Fibroblast of upper back skin (primary cell): ENCODE measurements at places on chromosomes 4 and X.

- no peak for DNase-seq
Measured at GRCh38 chrX:78506248-78506647, 152.9 kb downstream of the RTL3 start.

GRCh38 chrX:44596277-44596676, 53.6 kb upstream of the FUNDC1 start:
- no peak for DNase-seq

DNA sequence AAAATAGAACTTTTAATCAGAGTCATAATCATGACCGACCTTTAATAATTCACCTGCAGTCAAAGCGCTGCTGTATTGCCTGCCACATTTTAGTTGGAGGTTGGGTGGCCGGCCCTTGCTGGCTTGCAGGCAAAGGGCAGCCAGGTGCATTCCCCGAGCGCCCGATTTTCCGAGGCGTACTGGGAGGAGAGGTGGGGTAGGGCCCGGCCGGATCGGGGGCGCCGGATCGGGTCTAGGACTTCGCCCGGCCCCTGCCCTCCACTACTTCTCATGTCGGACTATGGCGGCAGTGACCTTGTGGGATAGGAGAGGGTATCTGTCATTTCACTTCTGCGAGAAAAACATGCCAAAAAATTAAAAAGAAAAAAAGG, 2.5 kb upstream of the RS1 start:
- no peak for DNase-seq

DNA sequence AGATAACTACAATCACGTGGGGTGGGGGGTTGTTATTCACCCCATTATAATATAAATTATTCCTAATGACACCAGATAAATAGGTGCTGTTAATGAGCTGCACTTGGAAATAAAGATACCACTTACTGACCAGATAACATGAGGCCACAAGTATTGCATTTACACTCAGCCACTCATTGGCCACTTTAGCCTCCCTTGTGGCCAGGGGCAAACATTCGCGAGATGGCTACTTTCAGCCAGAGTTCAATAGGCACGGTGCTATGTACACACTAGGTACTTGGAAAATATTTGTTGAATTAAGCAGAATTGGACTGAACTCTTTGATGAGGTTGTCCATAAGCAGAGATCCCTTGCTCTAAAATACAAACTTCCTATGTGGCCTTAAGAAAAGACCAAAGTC, 713.7 kb upstream of the TENM3 start:
- DNase-seq, result no peak

GRCh38 chr4:83617371-83618035, 81.6 kb downstream of the GPAT3 start:
- no peak for DNase-seq

GRCh38 chr4:3707423-3708102, 58.6 kb upstream of the ADRA2C start:
- no peak for DNase-seq

DNA sequence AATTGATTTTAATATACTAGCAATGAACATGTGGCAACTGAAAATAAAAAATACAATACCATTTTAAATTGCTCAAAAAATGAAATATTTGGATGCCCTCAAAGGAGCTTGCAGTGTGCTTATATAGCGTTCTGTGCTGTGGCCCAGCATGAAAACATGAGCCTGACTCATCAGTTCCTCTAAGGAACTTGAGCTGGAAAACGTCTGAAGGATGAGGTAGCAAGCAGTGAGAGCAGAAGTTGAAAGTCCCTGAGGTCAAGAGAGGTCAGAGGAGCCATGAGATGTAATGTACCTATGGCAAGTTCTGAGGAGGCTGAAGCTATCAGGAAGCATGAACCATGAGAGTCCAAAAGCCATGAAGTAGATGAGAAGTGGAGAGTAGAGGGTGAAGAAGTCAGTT, 59.7 kb downstream of the HMGB3 start:
- no peak for DNase-seq

GRCh38 chr4:185112104-185112503, 31.0 kb upstream of the SLC25A4 start:
- peak; percentile 90 for DNase-seq

DNA sequence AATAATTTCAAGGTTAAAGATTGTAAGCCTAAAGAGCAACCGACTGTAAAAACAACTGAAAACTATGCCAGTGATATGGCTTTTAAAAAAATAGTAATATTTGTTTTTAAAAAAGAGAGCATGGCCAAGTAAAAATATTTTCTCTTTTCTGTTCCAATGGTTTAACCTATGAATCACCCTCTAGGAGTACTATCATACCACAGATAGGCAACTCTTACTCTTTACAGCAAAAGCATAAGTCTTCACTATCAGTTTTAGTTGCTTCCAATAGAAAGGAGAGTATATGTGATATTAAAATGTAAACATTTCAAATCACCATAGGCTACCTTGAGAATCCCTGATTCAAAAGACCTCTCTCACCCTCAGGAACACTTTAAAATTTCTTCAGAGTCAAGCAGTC, 102.6 kb downstream of the AMELX start:
- no peak for DNase-seq

- peak; percentile 10 for DNase-seq
Measured at GRCh38 chrX:15151267-15152186, 118.4 kb downstream of the ASB9 start.

- DNase-seq, result peak; percentile 88
Measured at GRCh38 chr4:183987987-183988392, 82.9 kb downstream of the STOX2 start.

DNA sequence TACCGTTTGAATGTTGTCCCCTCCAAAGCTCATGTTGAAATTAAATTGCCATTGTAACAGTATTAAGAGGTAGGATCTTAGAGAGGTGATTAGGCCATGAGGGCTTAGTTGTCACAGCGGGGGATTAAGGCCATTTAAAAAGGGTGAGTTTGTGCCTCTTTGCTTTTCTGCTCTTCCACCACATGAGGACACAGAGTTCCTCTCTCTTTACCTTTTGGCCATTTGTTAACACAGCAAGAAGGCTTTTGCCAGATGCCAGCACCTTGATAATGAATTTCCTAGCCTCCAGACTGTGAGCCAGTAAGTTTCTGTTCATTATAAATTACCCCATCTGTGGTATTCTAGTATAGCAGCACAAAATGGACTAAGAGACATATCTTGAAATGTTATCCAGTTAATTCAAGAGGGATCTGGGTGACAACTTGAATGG, 7.8 kb upstream of the HERC3 start:
- no peak for DNase-seq

DNA sequence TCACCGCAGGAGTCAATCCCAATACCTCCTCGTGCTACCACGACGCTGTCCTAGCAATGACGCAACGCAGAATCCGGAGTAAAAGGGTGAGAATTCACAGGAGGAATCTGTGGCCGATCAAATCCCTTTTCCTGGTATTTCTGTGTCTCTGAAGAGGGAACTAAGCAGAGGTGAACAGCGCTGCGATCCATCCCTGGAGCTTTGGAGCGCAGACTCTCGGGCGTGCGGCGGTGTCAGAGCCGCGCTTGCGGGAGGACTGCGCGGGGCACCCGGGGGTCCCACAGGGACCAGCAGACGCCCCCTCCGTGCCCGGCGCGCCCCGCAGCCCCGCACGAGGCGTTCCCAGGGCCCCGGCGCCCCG, 17.2 kb upstream of the ZNF718 start:
- no peak for DNase-seq

- DNase-seq, result no peak
Measured at GRCh38 chrX:153527208-153527607, 9.8 kb downstream of the ATP2B3 start.

- DNase-seq, result no peak
Measured at GRCh38 chrX:134461437-134461836, 1.5 kb downstream of the HPRT1 start.

GRCh38 chrX:97938706-97939105, 1055.0 kb downstream of the RPA4 start:
- no peak for DNase-seq

GRCh38 chrX:2498781-2499302, 1.9 kb downstream of the DHRSX start:
- no peak for DNase-seq

- no peak for DNase-seq
Measured at GRCh38 chrX:64265265-64265664, 34.9 kb upstream of the ASB12 start.

DNA sequence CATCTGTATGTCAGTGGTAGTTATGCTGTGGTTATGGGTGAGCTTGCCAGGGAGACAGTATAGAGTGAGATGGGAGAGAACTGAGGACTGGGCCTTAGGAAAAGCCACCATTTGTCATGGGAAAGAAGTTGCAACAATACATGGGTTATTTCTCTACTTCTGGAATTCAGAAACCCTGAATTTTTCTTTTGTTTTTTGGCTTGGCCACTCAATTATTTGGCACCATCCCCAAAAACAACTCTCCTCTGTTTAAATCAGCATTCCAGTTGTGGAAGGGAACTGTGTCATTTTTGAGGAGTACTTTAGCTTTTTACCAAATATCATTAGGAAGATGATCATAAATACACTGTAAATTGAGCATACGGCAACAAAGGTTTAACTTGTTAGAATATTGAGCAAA, 41.1 kb upstream of the ACSL4 start:
- DNase-seq, result peak; percentile 43

DNA sequence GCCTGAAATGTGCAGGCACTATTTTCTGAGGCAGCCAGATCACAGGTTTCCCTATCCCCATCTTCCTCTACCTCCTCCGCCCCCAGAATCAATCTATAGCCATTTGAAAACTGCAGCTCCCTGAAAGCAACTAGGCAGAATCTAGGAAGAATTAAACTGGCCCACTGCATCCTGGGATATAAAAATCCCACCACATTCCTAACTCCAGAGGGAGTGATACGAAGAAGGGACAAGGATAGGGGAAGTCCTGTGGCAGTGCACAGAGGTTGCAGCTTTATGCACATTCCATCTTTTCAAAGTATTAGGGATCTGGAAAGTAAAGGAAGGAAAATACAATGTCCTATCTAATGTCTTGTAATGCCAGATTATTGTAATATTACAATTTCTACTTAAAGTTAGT, 18.3 kb upstream of the HERC3 start:
- DNase-seq, result peak; percentile 51

GRCh38 chr4:56460085-56460484, 7.3 kb upstream of the SRP72 start:
- DNase-seq, result peak; percentile 18

- DNase-seq, result no peak
Measured at GRCh38 chr4:128663325-128663724, 146.2 kb upstream of the JADE1 start.

DNA sequence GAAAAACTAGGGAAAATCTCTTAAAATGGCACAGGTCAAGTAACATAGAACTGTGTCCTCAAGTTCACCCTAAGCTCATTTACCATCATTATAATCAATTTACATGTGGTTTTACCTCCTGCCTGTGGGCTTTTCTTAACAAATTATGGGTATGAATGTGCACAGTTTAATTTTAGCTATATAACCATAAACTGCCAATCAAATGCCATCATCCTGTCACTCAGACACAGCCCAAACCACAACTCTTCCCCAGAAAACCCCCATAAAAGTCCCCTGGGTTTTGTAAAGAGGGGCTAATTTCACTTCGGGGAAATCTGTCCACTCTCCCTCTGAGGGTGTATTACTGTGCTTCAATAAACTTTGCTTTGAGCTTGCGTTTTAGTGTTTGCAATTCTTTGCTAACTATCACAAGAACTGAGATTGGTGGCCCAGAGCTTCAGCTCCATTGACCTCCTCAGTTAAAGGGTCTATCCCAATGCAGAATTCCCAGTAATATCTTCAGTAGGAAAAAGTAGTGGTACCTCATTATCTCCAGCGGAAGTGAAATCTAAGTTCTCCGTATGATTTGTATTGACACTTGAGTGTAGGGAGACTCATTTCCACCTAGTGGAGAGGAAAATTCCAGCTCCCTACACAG, 394.6 kb downstream of the SPOCK3 start:
- DNase-seq, result no peak

DNA sequence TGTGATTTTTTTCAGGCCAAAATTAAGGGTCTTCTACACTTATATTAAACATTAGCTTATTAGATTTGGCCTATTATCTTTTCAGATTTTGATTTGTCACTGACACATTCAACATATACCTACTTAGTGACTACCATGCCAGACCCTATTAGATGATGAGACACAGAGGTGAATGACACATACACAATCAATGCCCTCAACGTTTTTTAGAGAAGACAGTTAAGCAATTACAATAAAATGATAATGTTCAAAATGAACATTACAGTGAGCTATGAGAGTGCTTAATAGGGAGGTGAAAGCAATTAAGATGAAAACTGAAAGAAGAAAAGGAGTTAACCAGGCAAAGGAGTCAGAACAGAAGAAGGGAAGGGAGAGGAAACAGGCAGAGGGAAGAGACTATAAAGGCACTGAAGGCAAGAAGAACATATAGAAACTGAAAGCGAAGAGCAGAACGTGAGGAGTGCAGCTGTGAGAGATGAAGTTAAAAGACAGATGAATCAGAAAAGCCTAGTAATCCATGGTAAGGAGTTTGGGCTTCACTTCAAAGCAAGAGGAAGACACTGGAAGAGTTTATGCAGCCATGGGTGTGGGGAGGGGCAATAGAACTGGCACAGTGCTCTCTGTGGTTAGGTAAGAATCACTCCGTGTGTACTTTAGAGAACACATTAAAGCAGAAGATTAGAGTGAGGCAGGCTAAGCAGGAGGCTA, 119.0 kb downstream of the REELD1 start:
- peak; percentile 90 for DNase-seq

DNA sequence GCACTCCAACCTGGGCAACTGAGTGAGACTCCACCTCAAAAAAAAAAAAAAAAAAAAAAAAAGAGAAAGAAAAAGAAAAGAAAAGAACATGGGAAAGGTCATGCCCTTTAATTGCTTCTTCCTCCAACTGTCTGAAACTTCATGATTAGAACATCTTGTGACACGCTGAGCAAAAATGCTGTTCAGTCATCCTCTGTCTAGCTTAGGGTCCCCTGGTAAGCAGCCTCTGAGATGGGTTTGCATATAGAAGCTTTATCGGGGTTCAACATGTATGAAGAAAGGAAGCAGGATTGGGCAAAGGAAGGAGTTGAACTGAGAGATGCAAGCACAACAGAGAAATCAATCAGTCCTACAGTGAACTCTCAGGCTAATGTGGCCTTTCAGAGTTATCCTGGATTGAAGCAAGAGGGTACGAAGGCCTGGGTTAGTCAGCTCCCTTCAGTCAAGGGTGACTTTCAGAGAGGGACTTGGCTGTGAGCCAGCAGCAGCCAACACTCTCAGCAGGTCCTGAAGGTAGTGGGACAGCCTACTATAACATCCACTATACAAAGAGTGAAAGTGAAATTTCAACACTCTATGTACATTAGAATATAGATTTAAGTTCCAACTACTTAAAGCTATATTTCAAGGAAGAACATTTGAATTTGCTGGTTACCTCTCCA, 11.4 kb downstream of the MAOB start:
- DNase-seq, result no peak

- DNase-seq, result no peak
Measured at GRCh38 chrX:136159611-136160025, 12.3 kb downstream of the FHL1 start.

- no peak for DNase-seq
Measured at GRCh38 chr4:8109406-8110065, 49.1 kb downstream of the ABLIM2 start.

GRCh38 chr4:113539408-113539807, 222.1 kb downstream of the CAMK2D start:
- peak; percentile 76 for DNase-seq

DNA sequence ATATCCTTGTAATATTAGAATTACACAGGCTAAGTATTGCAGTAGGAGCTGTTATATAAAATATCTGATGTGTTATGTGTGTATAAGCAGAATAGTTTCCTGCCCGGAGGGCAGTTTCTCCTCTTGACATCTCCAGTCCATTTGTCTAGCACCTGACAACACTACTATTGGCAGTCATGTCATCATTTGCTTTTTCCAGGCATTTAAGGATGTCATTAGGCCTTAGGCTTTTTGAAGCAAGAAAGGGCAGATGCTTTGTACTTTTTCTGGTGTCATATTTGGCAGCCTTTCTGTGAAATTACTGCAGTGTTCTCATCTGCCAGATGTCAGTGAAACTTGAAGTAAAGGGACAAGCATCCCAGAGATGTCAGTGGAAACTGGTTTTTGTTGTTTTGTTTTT, 2017.6 kb upstream of the IGFBP7 start:
- no peak for DNase-seq
